HS-5 (cell line): ENCODE measurements at places on chromosomes 5 and 9.

GRCh38 chr5:119945691-119946090 lies 316.3 kb downstream of the FAM170A start:
- DNase-seq = no peak

DNA sequence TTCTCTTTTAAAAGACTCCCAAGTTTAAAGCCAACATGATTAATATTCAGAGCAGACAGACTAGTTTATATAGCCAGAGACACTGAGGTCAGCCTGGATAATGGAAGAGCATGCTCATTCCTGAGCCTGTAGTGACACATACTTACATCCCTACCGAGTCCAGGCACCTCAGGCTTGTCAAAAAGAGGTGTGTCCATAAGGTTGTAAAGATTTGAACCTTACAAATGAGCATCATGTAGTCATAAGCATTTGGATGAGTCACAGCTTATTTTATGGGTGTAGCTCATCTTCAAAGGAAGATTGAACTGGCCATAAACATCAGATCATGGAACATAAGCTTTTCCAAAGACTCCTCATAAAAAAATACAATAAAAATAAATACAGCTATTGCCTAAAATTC lies 333.5 kb downstream of the EFNA5 start:
- peak; percentile 31 for DNase-seq

- no peak for DNase-seq
These were observed 503.6 kb downstream of the ELAVL2 start for GRCh38 chr9:23322392-23322791.

- no peak for DNase-seq
These were observed 21.1 kb downstream of the CORO2A start for GRCh38 chr9:98171176-98171925.

DNA sequence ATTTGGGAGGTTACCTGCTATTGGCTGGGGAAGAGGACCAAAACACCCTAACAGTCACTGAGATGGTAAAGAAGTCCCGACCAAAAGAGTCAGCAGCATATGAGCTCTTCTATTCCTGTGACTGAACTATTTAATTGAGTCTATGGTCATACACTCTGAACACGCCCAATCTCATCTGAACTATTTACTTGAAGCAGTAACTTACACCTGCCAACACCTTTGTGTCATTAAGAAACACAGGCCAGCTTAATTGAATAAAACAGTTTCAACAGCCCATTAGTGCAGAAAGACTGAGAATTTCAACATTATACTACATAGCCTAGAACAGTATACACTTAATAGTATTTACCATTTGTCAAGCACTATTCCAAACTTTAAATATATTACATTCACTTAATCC lies 47.8 kb downstream of the NR6A1 start:
- DNase-seq = no peak

DNA sequence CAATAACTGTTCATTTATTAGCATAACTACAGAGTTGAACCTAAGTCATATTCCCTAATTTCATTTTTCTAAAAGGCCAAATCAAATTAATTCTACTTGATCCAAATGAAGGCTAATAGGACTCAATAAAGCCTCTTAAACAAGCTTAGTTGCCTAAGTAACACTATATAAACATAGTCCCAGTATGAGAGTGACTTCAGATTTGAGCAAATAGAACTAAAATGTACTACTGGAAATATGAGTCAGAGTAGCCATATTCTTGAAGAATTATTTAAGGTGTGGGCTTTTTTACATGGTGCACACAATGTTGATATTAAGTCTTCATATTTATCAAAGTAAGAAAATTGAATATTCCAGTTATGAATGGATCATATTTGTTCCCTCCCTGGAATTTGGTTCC lies 872.3 kb downstream of the MAT2B start:
- no peak for DNase-seq

- DNase-seq = no peak
These were observed 56.4 kb upstream of the OR2K2 start for GRCh38 chr9:111386386-111386785.

DNA sequence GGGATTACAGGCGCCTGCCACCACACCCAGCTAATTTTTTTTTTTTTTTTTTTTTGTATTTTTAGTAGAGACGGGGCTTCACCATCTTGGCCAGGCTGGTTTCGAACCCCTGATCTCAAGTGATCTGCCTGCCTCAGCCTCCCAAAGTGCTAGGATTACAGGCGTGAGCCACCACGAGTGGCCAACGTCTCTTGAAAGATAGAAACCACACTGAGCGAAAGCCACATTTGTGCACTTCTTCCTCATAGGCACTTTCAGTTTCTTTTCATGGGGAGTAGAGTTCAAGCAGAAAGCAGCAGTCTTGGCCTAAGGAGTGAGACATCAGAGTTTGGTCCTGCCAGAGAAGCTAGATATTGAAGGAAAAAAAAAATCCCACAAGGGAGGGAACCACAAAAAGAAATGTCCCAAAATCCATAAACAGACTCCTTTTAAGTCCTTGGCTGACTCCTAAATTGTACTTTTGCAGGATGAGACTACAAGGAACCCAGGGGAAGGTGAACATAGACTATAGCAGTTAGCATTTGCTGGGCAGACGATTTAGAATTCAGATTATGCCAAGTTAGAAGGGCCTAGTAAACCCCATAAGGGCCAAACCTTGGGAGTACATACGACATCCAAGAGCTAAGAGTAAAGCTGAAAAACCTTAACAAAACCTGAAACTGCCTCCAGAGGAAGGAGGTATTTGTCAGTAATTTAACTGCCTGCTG lies 43.9 kb upstream of the GLIPR2 start:
- no peak for DNase-seq

GRCh38 chr5:7501061-7501460 lies 105.1 kb downstream of the ADCY2 start:
- no peak for DNase-seq

DNA sequence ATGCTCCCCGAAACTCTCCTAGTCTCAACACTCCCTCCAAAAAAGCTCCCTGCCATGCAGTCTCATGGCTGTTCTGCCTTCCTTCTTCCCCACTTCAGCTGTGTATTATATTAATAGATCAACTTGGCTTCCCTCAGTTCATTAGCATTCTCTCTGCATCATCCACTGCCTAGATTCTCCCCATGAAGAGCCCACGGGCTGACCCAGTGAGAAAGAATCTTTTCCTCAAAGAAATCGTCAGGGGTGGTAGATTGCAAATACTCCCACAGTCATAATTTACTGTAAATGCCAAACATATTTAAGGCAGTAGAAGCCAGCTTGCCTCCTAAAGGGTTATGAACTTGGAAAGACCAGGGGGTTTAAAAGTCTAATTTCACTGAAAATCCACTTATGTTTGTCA lies 33.5 kb downstream of the GNA14 start:
- no peak for DNase-seq

DNA sequence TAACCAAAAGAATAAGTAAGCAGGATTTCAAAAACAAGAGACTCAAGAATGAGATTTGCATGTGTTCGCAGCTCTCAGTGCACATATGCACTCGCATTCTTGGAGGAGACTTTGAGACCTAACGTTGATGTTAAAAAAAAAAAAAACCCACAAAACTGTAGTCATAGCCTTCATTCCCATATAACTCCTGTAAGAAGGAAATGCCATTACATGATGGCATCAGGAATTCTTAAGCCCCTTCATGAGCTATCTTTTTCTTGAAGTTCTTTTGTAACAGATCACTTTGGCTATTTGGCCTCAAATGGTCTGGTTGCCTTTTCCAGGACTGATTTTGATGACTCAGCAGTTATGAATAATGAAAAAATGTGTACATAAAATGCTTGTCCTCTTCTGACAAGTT lies 113.8 kb downstream of the ALDH1A1 start:
- DNase-seq = peak; percentile 53

DNA sequence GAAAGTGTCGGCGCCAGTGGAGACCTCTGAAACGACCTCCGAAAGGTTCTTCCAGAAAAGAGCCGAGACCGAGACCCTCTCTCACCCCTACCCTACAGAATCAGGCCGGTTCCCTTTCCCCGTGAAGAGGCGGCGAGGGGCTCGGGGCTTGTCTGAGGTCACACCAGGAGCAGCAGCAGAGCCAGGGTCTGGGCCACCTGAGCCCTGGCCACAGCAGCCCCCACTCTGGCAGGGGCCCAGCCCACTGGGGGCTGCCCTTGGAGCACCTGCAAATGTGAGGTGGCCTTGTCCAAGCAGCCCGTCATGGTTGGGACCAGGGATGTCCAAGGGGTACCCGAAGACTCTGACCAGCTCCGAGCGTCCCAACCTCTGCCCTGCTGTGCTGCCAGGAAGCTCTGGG lies 9.2 kb downstream of the AGPAT2 start:
- no peak for DNase-seq

GRCh38 chr9:88808761-88809354 lies 182.4 kb upstream of the S1PR3 start:
- no peak for DNase-seq

- no peak for DNase-seq
These were observed 24.0 kb downstream of the HNRNPK start for GRCh38 chr9:83956086-83956435.

GRCh38 chr5:6547498-6547897 lies 85.3 kb downstream of the NSUN2 start:
- DNase-seq = no peak

GRCh38 chr9:124355039-124355940 lies 60.0 kb downstream of the PSMB7 start:
- DNase-seq = no peak

- no peak for DNase-seq
These were observed 26.9 kb downstream of the DAP start for GRCh38 chr5:10734037-10734709.

GRCh38 chr5:73967347-73967746 lies 341.4 kb downstream of the ARHGEF28 start:
- no peak for DNase-seq

- peak; percentile 62 for DNase-seq
These were observed at the start of gene ARL14EPL for GRCh38 chr5:116032094-116032517. Gene ARL14EPL, plus strand, starts transcription at chr5:116032472. Its CDS starts 18,994 bp downstream, at chr5:116051466.

- no peak for DNase-seq
These were observed 59.3 kb upstream of the ZNF169 start for GRCh38 chr9:94199776-94200175.

GRCh38 chr5:54792611-54793404 lies 192.6 kb downstream of the ESM1 start:
- no peak for DNase-seq

DNA sequence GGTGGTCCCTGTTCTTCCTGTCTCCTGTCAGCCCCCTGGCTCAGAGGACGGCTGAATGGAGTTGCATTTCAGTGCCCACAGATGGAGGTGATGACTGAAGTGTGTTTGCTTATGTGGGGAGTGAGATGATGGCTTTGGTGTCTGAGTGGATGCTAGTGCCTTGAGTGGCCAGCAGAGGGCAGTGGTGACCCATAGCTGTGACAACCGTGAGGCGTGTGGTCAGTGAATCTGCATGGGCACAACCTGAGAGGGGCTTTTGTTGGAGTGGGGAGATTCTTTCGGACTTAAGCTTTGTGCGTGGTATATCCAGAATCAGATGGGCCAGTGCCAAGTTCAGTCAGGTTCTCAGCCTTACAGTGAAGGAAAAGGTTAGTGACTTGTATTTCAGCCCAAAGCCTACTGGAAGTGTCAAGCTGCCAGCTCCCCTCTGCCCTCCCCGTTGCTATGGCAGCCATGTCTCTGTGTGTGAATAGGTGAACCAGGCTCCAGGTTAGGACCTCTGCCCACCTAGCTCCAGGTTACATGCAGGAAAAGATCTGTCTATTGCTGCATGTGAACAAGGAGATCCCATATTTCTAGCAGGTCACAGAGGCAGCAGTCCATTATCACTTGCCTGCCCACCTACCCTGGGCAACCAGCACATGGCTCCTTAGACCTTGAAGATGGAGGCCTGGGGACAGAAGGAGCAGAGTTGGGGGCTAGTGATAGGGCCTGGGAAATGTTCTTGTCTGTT lies 14.7 kb upstream of the CXXC5 start:
- DNase-seq = peak; percentile 32

GRCh38 chr5:142280066-142281007 lies 44.5 kb downstream of the SPRY4 start:
- no peak for DNase-seq

- no peak for DNase-seq
These were observed 96.5 kb downstream of the GADD45G start for GRCh38 chr9:89701221-89701798.

DNA sequence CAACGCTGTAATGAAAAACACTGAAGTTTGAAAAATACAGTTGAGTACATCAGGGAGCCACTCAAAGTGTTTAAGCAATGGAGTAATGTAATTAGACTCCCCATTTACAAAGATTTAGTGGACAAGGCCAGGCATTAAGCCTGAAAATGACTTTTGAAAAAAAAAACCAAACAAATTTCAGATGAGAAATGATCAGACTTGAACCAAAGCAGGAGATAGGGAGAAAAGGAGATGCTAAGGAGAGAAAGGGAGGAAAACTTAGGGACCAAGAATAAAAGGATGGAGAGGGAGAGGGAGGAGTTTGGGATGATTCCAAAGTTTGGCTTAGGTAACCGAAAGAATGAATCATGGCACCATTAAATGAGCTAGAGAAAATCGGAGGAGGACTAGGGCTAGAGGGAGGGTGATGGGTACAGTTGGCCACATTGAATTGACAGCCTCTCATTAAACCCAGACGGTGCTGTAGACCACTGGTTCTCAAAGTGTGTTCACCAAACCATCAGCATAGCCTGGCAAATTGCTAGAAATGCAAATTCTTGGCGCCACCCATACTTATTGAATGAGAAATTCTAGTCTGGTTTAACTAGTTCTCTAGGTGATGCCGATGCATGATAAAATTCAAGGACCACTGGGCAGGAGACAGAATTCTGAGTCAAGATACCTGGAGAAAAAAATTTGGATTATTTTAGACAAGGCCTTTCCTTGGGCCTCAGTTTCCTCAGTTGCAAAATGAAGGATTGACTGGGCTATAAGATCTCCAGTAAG lies 6.2 kb upstream of the CPEB4 start:
- DNase-seq = no peak

GRCh38 chr9:98311541-98311940 lies 56.1 kb upstream of the TBC1D2 start:
- DNase-seq = no peak

DNA sequence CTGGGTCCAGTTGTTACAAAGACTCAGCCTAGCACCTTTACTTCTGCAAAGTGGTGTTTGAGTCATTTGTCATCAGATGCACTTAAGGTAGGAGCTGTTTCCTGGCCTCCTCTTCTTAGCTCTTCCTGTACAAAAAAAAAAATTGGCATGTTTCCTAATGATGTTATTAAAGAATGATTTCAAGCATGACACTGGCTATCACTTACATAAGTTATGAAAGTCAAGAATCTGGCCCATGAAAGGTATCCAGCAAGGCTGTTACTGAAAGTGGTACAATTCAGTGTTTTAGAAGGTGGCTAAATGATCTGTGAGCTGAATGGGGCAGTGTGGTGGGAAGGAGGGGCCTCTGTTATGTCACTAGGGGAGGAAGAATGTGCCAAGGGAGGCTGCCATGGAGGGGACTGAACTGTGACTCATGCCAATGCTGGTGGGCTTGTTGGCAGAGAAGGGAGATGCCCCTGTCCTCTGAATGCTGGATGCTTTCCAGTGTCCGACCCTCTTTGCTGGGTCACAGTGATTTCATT lies 175.1 kb upstream of the MAP1B start:
- peak; percentile 14 for DNase-seq

GRCh38 chr5:137128012-137128411 lies 371.1 kb downstream of the SPOCK1 start:
- DNase-seq = no peak

GRCh38 chr9:132793606-132794580 lies 84.2 kb downstream of the AK8 start:
- DNase-seq = no peak
